Activated CD4-positive, alpha-beta memory T cell treated with anti-CD3 and anti-CD28 coated beads, Interleukin-2, amount 10 ng/mL, durations not matched to agents 7 days and 5 days (primary cell): ENCODE measurements at places on chromosomes 6 and 20. TPM values are rescaled to one million over a fixed set of nuclear protein-coding genes. Genes with fewer than 3 reads are reported as not detected.

Gene PRICKLE4
- total RNA-seq = not detected

Gene CTNNBL1
- 64.6 TPM for total RNA-seq

- no peak for DNase-seq
- H3K27me3 ChIP-seq = no peaks in the 10 kb centered on the region
- H3K27ac ChIP-seq = no peak overlapping the region
Observed at GRCh38 chr6:155328539-155329459, 14.5 kb upstream of the TFB1M start.

DNA sequence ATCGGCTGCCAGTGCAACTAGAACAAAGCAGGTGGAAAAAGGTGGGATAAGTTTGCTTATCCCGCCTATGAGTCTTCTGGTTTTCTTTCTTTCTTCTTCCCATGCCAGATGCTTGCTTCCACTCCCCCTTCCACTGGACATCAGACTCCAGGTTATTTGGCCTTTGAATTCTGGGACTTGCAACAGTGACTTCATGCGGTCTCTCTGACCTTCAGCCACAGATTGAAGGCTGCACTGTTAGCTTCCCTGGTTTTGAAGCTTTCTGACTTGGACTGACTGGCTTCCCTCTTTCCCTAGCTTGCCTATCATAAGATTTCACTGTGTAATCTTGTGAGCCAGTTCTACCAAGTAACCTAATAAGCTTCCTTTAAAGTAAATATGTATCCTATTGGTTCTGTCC lies 878.4 kb upstream of the GJE1 start:
- no peak overlapping the region for H3K27ac ChIP-seq
- no peak overlapping the region for H3K4me3 ChIP-seq
- H3K36me3 ChIP-seq = no peaks in the 10 kb centered on the region
- no peak for DNase-seq

GRCh38 chr20:54431156-54431944 lies 44.0 kb upstream of the DOK5 start:
- H3K27me3 ChIP-seq = no peaks in the 10 kb centered on the region
- no peak for DNase-seq
- H3K27ac ChIP-seq = no peak overlapping the region
- H3K4me3 ChIP-seq = no peak overlapping the region
- H3K36me3 ChIP-seq = no peaks in the 10 kb centered on the region
- no peaks in the 10 kb centered on the region for H3K4me1 ChIP-seq

- no peaks in the 10 kb centered on the region for H3K27me3 ChIP-seq
- H3K4me3 ChIP-seq = no peak overlapping the region
- no peak for DNase-seq
- H3K27ac ChIP-seq = no peak overlapping the region
- no peaks in the 10 kb centered on the region for H3K36me3 ChIP-seq
Observed at GRCh38 chr6:148854096-148854495, 107.3 kb downstream of the UST start.

GRCh38 chr6:155493694-155494143 lies 38.1 kb upstream of the NOX3 start:
- peaks cover 11% of the 10 kb centered on the region for H3K4me1 ChIP-seq
- no peaks in the 10 kb centered on the region for H3K27me3 ChIP-seq
- H3K36me3 ChIP-seq = no peaks in the 10 kb centered on the region
- DNase-seq = no peak
- no peak overlapping the region for H3K4me3 ChIP-seq

- peaks cover 48% of the 10 kb centered on the region for H3K36me3 ChIP-seq
- peak overlapping the region; percentile 36 for H3K4me3 ChIP-seq
- peak overlapping the region; percentile 50 for H3K27ac ChIP-seq
- H3K4me1 ChIP-seq = peaks cover 19% of the 10 kb centered on the region
- H3K27me3 ChIP-seq = no peaks in the 10 kb centered on the region
- no peak for DNase-seq
Observed at GRCh38 chr6:122408702-122409458, 9.4 kb downstream of the HSF2 start.

DNA sequence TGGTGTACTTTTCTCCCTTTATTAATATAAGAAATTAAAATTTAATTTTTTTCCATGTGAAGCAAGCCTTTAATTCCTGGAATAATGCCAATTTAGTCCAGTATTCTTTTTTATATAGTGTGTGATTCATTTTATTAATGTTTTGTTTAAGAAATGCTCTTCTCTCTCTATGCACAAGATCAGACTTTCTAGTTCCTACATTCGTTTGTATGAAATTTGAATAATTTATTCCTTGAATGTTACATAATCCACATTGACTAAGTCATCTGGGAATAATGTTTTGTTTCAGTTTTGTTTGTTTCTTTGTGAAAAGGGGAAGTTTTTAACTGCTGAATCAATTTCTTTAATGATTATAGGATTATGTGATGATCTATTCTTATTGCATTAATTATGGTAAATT lies 181.4 kb upstream of the ID4 start:
- H3K27me3 ChIP-seq = no peaks in the 10 kb centered on the region
- H3K4me3 ChIP-seq = no peak overlapping the region
- no peaks in the 10 kb centered on the region for H3K36me3 ChIP-seq
- no peak for DNase-seq

- no peak overlapping the region for H3K4me3 ChIP-seq
- no peak for DNase-seq
- H3K27me3 ChIP-seq = no peaks in the 10 kb centered on the region
- H3K27ac ChIP-seq = no peak overlapping the region
Observed at GRCh38 chr20:25496968-25497401, 88.3 kb downstream of the NINL start.

DNA sequence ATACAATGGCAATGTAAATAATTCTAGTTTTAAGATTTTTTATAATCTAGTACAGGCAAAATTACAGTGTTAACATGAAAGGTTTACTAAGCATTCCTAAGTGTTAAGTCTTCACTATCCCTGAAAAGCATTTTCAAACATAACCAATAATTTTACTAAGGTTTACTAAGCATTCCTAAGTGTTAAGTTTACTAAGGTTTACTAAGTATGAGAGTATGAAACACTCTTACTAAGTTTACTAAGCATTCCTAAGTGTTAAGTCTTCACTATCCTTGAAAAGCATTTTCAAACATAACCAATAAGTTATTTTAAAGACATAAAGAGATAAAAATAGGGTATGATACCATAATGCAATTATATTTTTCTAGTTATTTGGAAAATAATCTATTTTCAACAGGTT lies 82.6 kb downstream of the PRSS35 start:
- no peak overlapping the region for H3K27ac ChIP-seq
- H3K36me3 ChIP-seq = no peaks in the 10 kb centered on the region
- H3K4me3 ChIP-seq = no peak overlapping the region
- DNase-seq = no peak
- H3K4me1 ChIP-seq = no peaks in the 10 kb centered on the region

DNA sequence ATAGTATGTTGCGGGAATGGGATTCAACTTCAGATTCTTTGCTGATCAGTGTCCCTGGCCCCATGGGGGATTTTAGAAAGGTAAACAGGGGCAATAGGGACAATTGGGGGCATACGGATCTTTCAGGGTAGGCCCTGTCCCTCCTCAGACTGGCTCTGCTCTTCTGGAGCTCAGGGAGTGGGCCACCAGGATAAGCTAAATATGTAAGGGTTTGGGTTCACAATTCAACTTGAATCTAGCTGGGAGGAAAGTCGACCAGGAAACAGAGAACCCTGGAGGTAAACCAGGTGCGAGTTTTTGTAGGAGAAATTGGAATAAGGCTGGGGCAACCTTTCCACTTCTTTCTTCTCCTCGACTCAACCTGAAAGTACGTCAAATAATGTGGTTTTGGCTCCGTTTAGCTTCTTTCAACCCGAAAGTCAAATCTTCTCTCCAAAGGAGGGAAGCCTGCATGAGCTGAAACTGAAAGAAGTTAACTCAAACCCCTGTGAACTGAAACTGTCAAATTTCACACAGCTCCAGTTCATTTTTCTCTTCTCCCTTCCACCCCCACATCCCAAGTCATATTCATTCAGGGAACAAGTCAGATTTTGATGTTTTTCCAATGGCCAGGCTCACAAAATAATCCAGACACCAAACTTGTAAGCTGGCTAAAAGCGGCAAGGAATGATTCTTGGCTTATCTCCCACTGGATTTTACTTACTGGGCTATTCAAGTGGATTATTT lies 278.2 kb downstream of the CLIC5 start:
- no peak for DNase-seq
- H3K36me3 ChIP-seq = no peaks in the 10 kb centered on the region
- peak overlapping the region; percentile 62 for H3K4me3 ChIP-seq
- peaks cover 2% of the 10 kb centered on the region for H3K27me3 ChIP-seq
- peak overlapping the region; percentile 86 for H3K27ac ChIP-seq

DNA sequence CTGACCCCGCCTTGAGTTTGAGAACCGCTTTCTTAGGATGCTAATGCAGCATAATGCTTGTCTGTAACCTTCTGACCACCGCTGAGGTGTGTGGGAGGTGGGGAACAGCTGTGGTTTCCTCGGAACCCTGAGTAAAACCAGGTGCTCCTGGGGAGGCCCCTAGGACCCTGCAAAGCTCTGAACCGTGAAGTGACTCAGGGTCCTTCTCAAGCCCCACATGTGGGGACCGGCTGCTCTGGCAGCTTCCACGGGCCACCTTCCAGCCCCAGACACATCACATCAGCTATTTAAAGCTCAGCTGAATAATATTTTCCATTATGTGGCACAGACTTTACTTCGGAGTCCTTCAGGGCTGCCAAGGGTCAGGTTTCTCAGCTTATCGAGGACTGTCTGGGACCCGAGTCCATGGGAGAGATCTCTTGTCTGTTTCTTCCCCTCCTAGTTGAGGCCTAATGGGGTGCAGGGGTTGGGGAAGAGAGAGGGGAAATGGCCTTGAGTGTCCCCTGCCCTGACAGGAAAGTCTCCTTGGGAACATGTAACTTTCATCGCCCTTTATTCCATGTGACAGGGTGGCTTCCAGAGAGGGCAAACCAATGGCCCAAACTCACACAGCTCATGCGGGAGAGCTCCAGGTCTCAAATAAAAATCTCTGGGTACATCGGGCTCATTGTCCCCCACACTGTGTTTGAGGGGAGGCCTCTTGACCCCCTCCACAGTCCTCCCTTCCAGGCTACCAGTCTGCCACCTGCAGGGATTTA lies 186.1 kb upstream of the SLC24A3 start:
- H3K4me1 ChIP-seq = no peaks in the 10 kb centered on the region
- no peak overlapping the region for H3K4me3 ChIP-seq
- no peaks in the 10 kb centered on the region for H3K36me3 ChIP-seq
- no peak for DNase-seq
- H3K27ac ChIP-seq = no peak overlapping the region

DNA sequence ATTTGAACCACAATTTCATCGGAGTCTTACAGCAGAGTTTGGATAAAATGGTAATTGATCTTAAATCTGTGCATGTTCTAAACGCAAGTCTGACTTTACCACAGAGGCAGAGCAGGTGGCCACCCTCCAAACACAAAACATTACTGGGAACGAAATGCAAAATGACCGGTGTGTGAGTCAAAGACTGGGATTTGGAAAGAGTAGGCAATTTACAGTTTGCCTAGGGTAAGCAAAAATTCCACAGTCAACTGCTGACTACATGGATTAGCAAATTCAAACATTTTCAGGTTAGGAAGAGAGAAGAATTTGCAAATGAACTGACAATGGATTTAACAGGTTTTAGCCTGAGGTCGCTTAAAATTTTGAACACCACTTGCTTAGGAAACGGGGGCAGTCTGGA lies 444.4 kb downstream of the HDGFL1 start:
- no peak overlapping the region for H3K4me3 ChIP-seq
- H3K27me3 ChIP-seq = no peaks in the 10 kb centered on the region
- DNase-seq = no peak
- no peak overlapping the region for H3K27ac ChIP-seq
- H3K4me1 ChIP-seq = no peaks in the 10 kb centered on the region

DNA sequence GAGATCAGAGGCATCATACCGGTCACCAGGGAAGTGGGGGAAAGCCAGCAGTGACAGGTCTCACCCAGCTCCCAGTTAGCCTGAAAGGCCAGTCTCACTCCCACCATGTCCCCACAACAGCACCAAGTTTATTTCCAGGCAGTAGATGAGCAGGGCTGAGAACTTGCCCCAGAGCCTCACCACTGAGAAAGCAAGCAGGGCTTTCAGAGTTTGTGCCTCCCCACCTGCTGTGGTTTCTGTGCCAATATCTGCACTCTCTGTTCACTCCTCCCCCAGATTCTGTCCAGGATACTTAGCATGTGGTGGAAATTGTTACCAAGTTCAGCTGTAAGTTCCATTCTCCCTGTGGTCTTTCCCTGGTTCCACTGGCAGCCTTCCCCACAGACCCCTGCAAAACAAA lies 255.0 kb upstream of the HTR1E start:
- H3K27me3 ChIP-seq = no peaks in the 10 kb centered on the region
- no peaks in the 10 kb centered on the region for H3K36me3 ChIP-seq

DNA sequence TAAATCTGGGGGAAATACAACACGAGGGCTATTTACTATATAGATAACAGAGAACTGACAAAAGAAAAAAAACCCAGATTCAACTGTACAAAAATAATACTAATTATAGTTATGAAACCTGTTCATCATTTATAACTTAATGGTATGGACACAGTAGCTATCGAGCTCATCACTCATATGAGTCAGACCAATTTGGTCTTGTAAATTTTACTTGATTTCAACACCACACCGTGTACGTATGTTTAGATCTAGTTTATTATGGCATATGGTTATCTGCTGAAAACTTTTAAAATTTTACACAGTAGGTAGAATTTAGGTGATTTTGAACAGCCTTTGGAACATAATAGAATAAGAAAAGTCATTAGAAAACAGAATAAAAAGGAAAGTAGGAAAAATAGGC lies 5.5 kb downstream of the MYLK4 start:
- DNase-seq = no peak
- no peaks in the 10 kb centered on the region for H3K36me3 ChIP-seq
- H3K4me3 ChIP-seq = no peak overlapping the region
- H3K4me1 ChIP-seq = peaks cover 3% of the 10 kb centered on the region
- peaks cover 16% of the 10 kb centered on the region for H3K27me3 ChIP-seq

DNA sequence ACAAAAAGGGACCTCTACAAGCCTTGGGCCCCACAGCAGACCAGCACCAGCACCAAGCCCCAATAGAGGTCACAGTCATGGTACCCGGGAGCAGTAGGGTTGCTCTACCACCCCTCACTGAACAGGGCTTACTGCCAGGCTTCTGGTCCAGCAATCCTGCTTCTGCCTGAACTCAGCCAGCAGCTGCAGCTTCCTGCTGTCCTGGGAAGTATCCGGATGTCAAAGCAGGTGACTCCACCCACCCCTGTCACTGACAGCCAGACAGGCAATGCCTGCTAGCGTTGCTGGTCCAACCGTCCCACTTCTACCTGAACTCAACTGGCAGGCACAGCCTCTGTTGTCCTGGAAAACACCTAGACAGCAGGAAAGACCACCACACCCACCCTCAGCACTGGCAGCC lies 47.0 kb upstream of the PCSK2 start:
- no peaks in the 10 kb centered on the region for H3K36me3 ChIP-seq
- no peak for DNase-seq
- H3K27me3 ChIP-seq = no peaks in the 10 kb centered on the region
- H3K27ac ChIP-seq = no peak overlapping the region
- H3K4me1 ChIP-seq = no peaks in the 10 kb centered on the region
- H3K4me3 ChIP-seq = no peak overlapping the region
